ENCODE measurements at places on chromosomes 12 and 14.

- peak; percentile 62 for DNase-seq
Observed at GRCh38 chr14:20332788-20333493, at the start of gene CCNB1IP1. TSS of gene CCNB1IP1 (minus strand) at chr14:20333279. CDS start at chr14:20316523, 16,756 bp downstream.

DNA sequence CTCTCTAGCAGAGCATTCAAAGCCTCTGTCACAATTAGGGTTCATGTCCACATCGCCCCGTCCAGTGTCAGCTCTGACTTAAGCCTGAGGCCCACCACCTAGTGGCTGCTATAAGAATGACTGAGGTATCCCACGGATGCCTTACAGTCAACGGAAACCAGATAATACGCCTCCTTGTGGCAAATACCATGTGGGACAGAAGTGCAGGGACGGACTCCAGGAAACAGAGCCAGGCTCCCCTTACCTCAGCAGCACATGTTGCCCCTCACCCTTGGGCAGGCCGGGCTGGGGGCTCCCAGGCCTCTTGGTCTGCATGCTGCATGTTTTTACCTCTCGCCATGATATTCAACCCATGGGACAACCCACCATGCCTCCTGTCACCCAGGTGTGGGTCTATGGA is 86.3 kb downstream of the VWF start:
- DNase-seq: peak; percentile 52

DNA sequence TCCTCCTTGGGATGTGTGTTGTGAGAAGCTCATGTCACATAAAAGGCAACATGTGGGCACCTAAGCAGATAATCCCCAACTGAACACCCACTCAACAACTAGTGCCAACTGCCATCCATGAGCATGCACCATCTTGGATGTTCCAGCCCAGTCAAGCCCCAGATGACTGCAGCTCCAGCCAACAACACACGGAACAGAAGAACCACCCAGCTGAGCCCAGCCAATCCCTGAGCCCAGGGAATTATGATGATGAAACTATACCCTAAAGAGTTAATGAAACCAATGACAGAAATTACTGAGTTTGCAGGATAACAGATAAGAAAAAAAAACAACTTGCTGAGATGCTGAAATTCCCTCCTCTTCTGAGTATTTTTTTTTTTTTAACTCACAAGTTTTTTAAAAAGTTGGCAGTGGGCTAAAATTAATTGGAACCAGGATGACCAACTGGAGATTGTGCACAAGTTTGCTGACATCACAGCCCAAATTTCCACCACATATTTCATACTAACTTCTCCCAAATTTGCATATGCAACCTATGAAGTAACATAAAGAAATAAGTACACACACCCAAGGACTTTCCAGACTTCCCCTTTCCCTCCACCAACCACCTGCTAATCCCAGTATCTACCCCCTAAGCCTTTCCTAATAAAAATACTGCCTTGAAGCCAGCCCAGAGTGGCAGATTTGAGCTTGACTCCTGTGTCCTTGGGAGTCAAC is 124.5 kb downstream of the KSR2 start:
- no peak for DNase-seq

- DNase-seq: peak; percentile 51
Observed at GRCh38 chr14:61461808-61462275, 140.5 kb downstream of the PRKCH start.

GRCh38 chr12:64387197-64387816 is 3.3 kb downstream of the C12orf56 start:
- no peak for DNase-seq

GRCh38 chr14:23481362-23481970 is 12.0 kb downstream of the NGDN start:
- no peak for DNase-seq

DNA sequence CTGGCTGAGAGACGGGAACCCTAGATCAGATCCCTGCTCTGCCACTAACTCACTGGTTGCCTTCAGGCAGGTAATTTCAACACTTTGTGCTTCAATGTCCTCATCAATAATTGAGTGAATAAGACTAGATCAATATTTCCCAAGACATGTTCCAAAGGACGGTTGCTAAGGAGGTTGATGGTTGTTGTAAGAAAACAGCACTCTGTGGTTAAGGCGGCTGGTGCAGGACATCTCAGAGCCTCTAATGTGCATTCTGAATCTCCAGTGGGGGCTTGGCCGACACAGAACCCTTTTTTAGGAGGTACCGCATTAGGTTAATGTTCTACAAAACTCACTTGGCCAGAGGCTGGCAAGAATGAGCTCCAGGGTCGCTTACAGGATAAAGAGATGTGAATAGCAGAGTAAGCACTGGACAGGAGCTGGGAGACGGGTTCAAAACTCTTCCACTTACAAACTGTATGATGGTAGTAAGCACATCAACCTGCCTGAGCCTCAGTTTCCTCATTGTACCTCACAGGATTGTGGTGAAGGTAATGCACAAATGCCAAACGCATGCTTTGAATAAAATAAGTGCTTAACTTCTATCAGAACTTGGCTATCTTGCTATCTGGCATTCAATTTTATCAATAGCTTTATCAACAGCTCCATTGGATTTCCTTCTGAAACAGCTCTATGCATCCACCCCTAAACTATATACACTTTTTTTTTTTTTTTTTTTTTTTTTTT is 136.9 kb upstream of the PARP11 start:
- no peak for DNase-seq

DNA sequence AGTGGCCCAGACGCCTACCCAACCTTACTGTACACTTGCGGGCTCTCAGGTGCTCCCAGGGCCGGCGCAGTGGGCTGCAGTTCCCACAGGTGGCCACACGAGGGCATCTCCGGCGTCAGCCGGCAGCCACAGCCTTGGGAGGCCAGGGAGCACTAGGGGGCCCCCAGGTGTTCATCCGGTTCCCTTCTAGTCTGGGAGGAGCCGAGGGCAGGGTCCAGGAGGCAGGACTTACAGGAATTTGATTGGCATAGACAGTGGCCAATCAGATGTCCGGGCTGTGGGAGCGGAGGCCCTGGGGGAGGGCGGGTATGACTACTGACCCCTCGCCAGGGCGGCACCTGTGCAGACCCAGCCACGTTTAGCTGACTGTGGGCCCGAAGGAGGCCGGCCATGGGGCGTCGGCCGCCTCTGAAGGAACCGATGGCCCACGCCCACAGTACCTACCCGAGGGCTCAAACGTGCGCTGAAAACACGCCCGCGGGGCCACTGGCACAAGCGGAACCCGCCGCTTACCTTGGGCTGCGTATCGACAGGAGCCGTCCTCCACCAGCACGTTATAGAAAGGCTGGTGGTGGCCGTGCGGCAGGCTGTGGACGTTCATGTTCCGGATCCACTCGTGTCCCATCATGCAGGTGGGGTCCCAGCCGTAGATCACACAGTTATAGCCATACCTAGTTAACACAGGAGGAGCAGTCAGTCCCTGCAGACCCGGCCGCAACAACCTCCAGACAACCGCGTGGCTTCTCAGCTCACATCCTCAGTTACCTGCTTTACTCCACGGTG is 34.8 kb downstream of the FBXO21 start:
- peak; percentile 75 for DNase-seq

GRCh38 chr12:70251661-70252060 is 8.4 kb downstream of the CNOT2 start:
- DNase-seq: no peak

- DNase-seq: no peak
Observed at GRCh38 chr12:65004270-65004669, 116.8 kb downstream of the WIF1 start.

GRCh38 chr12:22413592-22413991 is 79.1 kb upstream of the ST8SIA1 start:
- DNase-seq: no peak

GRCh38 chr14:97723819-97724218 is 926.6 kb downstream of the VRK1 start:
- DNase-seq: no peak

DNA sequence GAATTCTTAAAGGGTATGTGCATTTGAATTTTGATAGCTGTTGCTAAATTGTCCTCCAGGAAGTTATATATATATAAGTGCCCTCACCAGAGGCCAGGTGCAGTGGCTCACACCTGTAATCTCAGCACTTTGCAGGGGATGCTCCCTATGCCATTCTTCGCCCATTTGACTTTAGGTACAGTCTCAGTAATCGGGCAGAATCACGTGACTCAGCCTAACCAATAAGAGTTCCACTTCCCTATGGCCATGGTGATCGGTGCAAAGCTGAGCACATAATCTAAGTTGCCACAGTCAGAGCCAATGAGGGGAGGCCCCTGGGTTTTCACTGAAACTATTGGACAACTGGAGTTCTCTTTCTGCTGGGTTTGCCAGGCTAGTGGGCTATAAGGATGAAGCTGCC is 274.6 kb upstream of the TBX3 start:
- DNase-seq: no peak

- no peak for DNase-seq
Observed at GRCh38 chr12:58803908-58804307, 116.4 kb downstream of the LRIG3 start.

DNA sequence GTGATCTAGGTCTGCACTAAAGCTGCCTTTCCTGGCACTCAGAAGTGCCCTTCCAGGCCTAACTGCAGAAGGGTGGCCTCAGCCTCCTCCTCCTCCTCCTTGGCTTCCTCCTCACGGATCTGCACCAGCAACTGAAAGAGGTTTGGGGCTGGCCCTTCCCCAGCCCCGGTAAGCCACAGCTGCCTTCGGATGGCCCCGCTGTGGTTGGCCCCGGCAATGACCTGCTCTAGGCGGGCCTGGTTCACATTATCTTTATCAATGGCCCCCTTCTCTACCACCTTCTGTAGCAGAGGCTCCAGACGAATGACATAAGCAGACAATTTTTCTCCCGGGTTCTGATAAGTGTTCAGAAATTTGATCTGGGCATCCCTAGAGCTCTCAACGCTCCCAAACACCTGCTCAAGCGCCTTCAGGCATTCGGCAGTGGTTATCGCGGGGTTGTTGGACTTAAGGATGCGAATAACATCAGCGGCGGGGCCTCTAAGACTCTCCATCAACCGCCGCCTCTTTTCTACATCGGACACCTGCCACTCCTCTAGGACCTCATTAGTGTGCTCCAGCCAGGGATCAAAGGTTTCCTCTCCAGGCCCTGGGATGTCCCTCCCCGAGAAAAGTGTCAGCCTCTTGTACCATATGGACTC is 1.5 kb downstream of the PNMA1 start:
- peak; percentile 43 for DNase-seq

DNA sequence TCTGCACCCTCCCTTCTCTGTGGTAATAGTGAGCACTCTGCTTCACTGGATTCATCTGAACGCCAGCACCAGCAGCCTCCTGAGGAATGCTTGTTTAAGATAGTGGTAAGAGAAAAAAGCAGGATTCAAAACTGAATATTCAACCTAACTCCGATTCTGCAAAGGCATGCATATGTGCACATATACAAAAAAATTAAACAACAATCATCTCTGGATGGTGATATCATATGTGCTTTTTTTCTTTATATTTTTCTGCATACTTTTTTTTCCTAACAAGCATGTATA is 9.8 kb downstream of the TMEM229B start:
- DNase-seq: no peak

Data from stimulated activated CD4-positive, alpha-beta T cell treated with anti-CD3 and anti-CD28 coated beads, Interleukin-4, amount 100 ng/mL, for 24 hours (primary cell).